ENCODE measurements at places on chromosomes 11 and 22.

DNA sequence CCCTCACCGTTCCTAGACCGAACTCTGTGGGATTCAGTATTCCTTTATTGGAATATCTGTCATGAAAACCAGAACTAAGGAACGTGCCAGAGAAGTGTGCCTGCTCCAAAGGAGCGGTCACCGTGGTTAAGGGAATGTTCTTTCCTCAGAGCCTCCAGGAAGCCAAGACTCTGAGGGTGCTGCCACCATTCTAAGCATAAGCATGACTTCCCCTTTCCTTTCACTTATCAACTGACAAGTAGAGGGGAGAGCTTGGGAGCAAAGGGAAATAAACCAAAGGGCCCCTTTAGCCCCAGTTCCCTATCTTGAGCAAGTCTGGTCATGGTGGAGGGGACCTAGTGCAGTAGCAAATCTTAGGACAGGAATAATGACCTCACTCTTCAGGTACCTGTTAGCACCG lies 26.8 kb downstream of the CTR9 start:
- no peak for DNase-seq

DNA sequence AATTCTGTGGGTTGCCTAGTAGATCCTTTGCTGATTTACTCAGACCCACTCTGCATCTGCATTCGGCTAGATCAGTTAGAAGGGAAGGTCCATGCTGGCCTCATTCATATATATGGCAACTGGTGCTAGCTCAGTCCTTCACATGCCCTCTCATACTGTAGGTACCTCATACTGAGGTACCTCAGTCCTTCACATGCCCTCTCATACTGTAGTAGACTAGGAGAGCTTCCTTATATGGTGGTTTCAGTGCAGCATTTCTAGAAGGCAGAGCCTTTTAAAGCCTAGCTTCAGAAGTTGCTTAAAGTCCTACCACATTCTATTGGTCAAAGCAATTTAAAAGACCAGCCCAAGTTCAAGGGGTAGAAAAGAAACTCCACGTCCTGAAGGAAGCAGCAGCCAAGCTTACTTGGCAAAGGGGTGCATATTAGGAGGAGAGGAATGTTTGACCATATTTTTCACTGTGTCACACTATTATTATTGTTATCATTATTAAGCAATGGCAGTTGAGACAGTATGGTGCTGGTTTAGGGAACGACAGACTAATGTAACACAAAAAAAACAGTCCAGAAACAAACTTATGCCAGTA lies 356.4 kb downstream of the DYNC2H1 start:
- no peak for DNase-seq

- DNase-seq, result no peak
Measured at GRCh38 chr22:41935015-41935351, 8.4 kb upstream of the TNFRSF13C start.

GRCh38 chr11:111913997-111914396 lies 1.5 kb downstream of the HSPB2 start:
- DNase-seq, result peak; percentile 30

DNA sequence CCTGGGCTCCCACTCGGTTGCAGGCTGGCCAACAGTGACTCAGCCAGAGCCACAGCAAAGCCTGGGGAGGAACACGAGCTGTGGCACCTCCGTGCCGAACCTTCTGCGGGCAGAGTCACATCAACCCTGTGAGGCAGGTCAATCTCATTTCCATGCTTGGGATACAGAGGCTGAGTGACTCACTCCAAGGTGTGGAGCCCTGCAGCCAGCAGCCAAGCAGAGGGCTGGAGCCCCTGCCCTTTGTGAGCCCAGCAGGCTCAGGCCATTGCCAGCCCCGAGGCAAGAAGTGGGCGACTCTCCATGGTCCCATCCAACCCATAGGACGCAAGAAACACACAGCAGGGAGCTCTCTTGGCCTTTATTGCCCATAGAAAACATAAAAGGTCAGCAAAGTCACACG lies 21.4 kb downstream of the CSNK1E start:
- no peak for DNase-seq

- peak; percentile 51 for DNase-seq
Measured at GRCh38 chr11:116217006-116217405, 555.8 kb downstream of the BUD13 start.

DNA sequence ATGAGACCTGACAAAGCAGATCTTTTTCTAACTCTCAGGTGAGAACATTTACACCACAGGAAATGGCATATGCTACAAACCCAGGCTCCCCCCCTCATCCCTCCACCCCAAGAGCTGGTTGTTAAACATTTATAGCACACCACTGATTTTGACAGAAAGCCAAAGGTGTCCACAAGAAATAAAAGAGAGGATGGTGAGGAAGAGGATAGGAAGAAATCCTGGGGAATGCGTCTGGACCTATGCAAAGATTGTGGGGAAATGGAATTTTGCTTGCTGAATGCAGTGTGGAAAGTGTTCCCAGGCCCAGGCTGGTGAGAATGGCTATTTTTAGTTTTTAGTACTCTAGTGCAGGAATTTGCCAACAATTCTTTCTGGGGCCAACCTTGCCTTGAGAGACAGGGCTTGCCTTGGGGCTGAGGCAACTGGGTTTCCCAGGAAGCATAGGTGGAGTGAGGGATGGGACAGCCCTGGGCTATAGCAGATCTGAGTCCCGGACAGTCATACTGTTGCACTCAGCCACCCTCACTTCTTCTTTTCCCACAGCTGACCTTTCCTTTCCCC lies 163.9 kb downstream of the ADAMTS15 start:
- DNase-seq, result no peak

- DNase-seq, result no peak
Measured at GRCh38 chr11:45265969-45266675, 20.0 kb downstream of the SYT13 start.

DNA sequence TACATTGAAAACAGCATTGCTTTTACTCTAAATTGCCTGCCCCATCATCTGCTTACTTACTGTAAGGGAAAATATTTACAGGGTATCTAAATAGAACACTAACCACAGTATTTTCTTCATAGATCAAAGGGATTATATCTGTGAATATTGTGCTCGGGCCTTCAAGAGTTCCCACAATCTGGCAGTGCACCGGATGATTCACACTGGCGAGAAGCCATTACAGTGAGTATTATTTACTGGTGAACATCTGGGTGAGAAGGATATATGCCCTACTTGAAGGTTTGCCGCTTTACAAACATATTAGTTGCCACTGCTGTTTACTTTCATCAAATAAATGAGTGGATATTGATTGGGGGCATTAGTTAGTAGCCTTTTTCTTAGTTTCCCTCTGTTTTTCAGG lies 5.9 kb upstream of the CNTF start:
- peak; percentile 88 for DNase-seq

DNA sequence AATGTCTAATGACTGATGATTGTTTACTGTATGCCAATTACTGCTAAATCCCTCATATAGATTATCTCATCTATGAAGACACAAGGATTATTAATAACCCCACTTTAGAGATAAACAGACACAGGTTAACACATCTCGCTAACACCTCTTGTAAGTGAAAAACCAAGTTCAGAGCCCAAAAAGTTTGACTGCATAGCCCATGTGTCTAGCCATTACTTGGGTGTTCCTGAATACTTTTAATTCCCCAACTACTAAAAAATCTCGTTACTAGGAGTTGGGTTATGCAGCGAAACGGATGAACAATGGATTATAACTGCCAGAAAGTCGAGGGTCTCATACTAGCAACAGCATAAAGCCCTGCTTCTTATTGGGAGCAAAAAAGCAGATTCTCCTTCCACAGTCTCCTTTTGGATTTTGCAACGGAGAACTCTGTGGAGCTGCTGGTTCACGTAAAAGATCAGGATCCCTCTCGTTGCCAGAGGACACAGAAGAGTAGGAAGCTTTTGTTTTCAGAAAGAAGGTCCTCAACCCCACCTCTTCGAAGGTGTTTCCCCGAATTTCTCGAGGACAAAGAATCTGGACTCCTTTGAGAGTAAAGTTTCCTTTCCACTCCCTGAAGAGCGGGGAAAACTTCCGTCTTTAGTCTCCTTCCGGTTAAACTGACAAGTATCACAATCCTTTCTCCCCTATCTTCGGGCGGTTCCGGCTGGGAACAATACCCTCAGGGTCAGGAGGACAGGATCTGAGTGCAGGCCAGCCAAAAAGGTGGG lies 979 bp downstream of the ZBED5 start:
- DNase-seq, result peak; percentile 35

DNA sequence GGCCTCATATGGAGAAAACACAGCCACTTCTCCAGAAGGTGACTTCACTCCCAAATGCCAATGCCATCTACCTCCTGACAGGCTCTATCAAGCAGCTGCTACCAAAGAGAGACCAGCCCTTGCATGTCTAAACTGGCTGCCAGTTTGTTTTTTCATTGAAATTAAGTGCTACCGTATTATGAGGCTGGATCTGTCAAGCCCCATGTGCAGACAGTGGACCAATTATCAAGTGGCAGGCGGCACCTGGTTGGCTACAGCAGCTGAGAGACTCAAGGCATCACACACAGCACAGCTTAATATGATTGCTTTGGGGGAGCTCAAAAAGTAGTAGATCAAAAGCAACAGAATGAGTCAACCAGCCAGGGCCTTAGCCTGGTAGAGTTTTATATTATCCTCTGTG lies 1293.0 kb upstream of the TENM4 start:
- no peak for DNase-seq

Data from H4 (cell line).